ENCODE measurements at places on chromosomes 3 and 15.

- no peak for DNase-seq
These were observed 77.9 kb upstream of the IGSF10 start for GRCh38 chr3:151538456-151539393.

DNA sequence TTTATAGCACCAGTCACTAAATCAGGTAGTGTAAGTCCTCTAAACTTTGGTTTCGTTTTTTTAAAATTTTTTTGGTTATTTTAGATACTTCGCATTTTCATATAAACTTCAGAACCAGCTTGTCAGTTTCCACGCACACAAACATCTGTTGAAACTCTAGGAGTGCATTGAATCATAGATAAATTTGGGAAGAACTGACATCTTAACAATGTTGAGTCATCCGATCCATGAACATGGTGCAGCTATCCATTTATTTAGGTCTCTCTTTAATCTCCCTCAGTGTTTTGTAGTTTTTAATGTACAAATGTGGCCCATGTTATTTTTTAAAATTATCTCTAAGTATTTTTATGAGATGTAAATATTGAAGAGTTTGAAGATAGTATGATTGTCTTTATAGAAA, 17.7 kb downstream of the TICRR start:
- no peak for DNase-seq

GRCh38 chr3:42492508-42493080, 9.8 kb upstream of the VIPR1 start:
- no peak for DNase-seq

DNA sequence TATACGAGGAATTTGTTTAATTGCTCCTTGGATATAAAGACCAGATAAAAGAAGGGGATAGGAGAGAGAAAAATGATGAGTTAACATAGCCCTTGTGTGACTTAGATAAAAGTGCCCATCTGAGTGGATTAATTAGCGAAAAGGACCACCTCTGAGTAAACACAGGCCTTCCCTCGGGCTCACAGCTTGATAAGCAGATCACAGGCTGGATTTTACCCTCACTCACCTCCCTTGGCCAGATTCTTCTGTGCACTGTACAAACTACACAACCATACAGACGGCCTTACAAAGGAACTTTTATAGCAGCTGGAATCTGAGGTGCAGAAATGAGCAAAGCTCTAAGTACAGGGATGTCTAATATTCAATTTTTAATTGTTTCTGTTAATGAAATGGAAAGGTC, 112.4 kb upstream of the STT3B start:
- DNase-seq = no peak

DNA sequence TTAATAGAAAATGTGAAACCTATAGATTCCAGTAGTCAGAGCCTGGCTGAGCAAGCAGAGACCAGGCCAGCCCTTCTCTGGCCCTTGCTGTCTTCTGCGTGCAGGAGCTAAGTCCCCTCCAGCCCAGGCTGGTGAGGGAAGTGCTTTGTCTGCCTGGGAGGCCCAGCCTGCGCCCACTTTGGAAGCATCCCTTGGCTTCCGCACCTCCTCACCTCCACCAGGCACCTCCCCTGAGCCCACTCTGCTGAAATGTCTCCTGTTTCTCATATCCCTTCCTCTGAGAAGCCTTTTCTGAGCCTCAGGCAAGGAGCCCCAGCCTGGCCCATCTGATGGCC, 45.3 kb downstream of the ALDH1L1 start:
- DNase-seq = no peak

- peak; percentile 26 for DNase-seq
These were observed 27.9 kb upstream of the SCN10A start for GRCh38 chr3:38843898-38844297.
